ENCODE measurements at places on chromosomes 16 and 17. TPM values are rescaled to one million over a fixed set of nuclear protein-coding genes. Genes with fewer than 3 reads are reported as not detected.

The KRT20 gene
- total RNA-seq: not detected

The EPX gene
- not detected for total RNA-seq

The SECTM1 gene
- 37.1 TPM for total RNA-seq

The MYO1D gene
- 44.7 TPM for total RNA-seq

The ADGRG1 gene
- 97.7 TPM for total RNA-seq

The ITGA2B gene
- total RNA-seq: 2.0 TPM

Measured in vagina (tissue), 2 donors.